Stimulated activated CD4-positive, alpha-beta T cell treated with anti-CD3 and anti-CD28 coated beads, Interleukin-2, amount 100 ng/mL, for 48 hours (primary cell): ENCODE measurements at places on chromosomes 16 and 17.

DNA sequence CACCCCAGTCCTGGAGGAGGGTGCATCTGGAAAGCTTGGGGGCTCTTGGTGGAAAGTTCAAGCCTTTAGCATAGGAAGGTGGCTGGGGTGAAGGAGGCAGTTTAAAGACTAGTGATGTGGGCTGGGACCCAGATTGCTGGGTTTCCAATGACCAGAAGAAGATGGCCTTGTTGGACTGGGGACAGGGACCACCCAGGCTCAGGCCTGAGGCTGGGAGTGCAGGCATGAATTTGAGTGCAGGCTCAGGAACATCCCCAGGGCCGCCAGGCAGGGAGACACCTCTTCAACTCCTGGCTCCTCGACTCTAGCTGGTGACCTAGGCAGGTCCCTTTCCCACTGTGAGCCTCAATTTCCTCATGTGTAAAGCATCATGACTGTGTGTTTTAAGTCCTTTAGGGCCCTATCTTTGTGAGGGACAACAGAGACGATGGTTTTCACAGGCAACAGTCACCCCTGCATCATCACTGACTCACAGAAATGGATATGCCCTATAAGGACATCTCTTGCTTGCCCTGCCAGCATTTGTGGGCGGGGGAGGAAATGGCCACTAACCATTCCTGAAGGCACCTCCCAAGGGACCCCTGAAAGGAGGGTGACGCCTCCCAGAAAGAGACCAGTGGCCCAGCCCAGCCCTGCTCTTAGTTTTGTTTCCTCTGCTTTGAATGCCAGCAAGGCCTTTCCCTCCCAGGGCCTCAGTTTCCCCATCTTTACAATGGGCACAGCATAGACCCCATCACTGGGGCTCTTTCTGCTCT lies 11.1 kb downstream of the NLRC5 start:
- DNase-seq: peak; percentile 58

DNA sequence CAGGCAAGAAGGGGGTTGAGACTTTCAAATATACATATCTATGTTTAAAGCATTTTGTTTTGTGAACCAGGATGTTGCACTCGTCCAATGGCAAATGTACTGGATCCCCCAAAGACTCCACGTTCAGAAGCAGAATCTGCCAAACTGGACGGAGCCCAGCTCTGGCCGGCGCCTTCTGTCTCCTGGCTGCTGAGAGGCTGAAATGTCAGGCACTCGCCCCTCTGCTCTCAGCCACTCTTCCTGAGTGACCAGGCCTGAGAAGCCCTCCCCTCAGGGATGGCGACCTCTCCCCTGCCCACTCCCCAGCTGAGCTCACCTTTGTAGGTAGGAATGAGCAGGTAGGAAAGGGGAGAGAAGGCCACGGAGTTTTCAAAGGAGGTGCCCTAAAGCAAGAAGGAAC lies 187.5 kb upstream of the FOXF1 start:
- no peak for DNase-seq

GRCh38 chr17:4479982-4480751 lies 18.5 kb upstream of the SPNS2 start:
- no peak for DNase-seq

DNA sequence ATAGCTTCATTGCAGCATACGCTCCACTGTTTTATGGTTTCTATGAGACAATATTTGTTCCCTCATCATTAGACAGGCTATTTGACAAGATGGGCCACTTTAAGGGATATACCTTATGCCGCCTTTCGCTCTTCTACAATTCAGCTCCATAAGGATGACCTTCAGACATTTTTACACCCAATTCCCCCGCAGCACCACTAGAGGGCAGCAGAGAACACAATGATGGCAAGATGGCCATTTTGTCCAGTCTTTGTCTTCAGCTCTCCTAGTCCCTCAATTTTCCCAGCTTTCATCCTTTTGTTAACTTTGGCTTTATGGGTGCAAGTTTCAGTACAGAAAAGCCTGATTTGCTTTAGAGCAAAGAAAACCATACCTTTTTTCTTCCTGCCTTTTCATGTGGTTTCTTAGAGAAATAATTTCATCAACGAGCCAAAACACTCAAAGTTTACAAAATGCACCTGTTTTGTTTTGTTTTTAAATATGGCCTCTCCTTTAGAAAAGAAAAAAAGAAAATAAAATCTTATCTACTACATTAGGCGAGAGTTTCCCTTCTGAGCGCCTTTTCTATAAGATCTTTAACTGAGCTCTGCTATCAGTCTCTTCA lies 355.3 kb downstream of the TOX3 start:
- peak; percentile 52 for DNase-seq

DNA sequence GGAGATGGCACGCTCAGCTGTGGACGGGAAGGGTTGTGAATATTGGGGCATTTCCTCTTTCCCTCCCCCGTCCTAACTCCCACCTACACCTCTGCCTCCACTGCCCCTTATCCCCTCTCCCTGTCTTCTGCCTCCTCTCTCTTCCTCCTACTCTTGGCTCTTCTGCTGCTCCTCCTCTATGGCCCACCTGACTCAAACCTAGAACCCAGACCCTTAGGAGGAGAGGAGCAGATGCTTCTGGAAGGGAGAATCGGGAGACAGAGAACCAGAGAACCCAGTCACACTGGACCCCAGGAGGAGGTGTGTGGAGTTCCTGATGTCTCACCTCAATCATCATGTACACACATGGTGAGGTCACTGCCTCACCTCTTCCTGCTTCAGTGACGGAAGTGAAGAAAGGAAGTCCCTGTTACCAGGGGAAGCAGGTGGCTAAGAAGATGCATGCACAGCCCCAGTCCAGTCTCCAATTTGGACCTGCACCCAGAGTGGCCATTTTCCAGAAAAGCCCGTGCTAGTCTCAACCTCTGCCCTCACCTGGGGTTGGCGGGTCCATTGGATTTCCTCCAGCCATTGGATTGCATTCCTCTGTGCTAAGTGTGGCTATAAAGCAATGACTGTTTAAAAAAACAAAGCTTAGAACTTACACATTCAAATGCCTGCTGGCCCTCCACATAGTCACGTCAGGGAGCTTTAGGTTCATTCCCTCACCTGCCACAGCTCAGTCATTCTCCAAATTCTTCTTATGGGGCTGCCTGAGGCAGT lies 4.0 kb downstream of the RNF222 start:
- DNase-seq: no peak

- DNase-seq: no peak
Measured at GRCh38 chr17:82839617-82840292, at the start of gene ZNF750. ZNF750 (minus strand) TSS chr17:82840022; CDS start chr17:82832454, 7,568 bp downstream.

GRCh38 chr17:68843522-68843921 lies 111.7 kb downstream of the ABCA8 start:
- no peak for DNase-seq

DNA sequence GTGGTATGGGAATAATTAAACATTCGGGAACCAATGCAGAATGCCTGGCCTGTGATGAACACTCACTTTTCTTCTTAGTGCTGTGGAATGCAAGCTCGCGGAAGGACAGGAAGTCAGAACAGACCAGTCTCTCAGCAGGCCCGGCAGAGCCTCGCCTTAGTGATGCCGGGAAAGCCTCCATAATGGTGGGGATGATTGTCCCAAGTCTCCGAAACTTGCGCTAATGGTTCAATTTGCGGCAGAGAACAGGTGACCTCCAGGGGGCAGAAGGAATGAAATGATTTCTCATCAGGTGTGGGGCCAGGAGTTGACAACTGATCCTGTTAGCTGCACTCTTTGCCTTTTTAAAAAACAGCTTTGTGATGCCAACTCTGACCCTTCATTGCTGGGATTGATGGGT lies 170.6 kb downstream of the GSG1L start:
- no peak for DNase-seq

GRCh38 chr17:70872103-70872502 lies 702.8 kb downstream of the KCNJ2 start:
- DNase-seq: no peak

DNA sequence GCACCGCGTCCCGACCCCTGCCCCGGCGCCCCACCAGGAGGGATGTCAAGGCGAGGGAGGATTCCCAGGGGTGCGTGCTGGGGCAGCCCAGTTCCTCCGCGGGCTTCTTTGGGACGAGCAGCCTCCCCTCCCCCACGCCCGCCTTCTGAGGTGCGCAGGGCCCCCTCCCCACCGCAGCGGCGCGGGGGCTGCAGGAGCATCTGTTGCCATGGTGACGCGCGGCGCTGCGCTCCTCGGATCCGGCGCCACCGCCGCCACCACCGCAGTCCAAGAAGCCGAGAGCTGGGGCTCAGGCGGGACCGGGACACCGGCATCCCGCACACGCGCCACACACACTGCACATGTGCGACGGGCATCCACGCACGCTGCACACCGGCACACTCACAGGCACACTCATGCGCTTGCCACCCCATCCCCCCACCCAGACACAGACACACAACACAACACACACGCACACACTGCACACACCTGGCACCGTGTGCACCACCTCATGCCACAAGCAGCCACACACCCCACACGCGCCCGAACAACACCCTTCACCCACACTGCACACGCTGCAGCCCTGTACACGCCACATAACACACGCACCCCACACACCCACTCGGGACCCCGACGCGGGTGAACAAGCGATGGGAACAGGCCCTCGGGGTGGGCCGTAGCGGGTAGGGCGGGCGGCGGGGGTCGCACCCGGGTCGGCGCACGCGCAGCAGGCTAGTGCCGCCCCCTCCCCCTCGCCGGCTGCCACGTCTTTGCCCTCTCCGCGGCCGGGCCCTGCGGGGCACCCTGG lies 17.0 kb downstream of the ENPP7 start:
- no peak for DNase-seq

DNA sequence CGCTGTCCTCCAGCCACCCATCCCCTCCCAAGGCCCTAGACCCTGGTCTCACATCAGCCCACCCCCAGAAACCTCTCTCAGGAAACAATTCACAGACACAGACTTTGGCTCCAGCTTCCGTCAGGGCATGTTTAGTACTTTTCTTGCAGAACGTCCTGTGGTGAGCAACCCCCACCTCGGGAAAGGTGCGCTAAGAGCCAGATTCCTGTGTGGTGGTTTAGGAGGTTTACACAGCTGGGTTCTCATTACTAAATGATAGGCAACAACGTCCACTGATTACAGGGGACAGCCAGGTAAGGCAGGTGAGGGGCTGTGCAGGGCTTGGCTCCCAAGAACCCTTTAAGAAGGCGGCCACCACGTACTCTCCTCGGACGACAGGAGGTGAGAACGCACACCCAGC lies 29.3 kb downstream of the KIFC3 start:
- no peak for DNase-seq

DNA sequence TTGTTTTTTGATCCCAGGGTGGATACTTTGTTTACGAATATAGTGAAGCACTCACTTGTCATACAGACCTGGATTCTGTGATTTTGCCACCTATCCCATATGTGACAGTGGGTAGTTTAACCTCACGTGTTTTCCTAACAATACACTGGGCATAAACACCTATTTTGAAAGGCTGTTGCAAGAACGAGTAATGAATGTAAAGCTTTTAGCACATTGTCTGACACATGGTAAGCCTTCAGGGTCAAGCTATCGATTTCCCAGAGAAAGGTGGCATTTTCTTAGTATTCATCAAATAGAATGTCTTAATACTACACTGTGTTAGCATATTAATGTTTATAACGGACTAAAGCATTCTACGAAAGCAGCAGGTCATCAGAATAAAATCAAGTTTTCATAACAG lies 1.9 kb downstream of the CHTF8 start:
- DNase-seq: no peak

- DNase-seq: no peak
Measured at GRCh38 chr17:19750835-19751234, 2.7 kb upstream of the ALDH3A1 start.

- no peak for DNase-seq
Measured at GRCh38 chr16:71373073-71373472, 14.6 kb downstream of the CALB2 start.

DNA sequence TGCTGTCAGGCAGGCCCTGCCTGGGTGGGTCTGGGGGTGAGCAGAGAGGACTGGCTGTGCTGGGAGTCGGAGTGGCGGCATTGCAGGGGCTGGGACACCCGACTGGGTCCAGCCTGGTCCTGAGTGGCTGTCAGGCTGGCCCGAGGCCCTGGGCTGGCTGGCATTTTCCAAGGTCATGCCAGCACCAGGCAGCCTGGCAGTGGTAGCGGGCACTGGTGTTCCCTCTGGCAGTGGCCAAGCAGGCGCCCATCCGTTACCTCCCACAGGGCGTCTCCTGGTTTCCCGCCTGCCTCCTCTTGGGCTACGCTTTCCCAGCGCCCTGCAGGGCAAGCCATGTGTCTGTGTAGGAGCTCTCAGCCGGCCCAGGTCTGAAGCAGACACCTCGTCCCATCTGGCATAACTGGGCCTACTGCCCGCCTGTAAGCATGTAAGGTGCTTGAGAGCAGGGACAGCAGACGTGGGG lies 5.7 kb upstream of the PKMYT1 start:
- no peak for DNase-seq

DNA sequence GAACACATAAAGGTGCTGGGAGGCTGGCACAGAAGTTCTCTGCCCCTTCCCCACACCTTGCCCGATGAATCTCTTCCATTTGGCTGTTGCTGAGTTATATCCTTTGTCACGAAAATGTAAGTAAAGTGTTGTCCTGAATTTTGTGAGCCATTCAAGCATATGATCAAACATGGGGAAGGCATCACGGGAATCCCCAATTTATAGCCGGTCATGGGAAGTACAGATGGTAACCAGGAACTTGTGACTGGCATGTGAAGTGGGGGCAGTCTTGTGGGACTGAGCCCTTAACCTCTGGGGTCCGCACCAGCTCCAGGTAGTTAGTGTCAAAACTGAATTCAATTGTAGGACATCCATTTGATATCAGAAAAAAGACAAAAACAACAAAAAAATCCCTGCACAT lies 13.2 kb downstream of the TOM1L2 start:
- DNase-seq: no peak

DNA sequence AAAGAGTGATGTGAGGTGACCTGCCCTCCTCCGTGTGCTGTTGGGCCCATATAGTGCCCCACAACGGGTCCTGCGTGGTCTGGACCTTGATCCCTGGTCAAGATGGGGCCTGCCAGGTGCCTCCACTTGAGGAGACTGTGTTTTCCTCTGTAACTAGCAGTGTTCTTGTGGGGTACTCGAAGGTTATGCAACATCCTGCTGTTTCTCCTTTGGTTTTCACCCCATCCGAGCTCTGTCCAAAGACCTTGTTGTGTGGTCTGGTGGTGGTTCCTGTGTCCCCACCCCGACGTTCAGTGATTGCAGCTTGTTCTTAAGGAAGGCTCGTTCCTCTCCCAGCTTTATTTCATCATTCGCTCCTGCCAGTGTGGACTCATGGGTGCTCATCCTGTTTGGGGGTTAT lies 38.7 kb upstream of the ZNF750 start:
- DNase-seq: no peak

DNA sequence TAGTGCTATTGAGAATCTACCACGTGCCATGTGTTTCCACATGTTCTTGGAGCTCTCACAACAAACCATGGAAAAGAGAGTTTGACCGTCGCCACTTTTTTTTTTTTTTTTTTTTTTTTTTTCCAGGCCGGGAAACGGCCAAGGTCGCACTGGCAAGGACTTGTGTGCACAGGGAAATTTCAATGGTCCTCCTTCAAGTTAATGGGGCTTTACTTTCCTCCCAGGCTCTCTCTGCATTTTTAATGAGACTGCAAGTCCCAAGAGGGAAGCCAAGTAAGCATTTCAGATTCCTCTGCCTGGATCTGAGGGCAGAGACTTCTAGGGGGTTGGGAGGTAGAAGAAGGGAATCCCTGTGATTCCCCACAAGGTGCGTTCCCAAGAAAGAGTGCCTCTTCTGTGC lies 94.7 kb upstream of the MPHOSPH6 start:
- no peak for DNase-seq

GRCh38 chr16:61814726-61815347 lies 221.4 kb downstream of the CDH8 start:
- DNase-seq: no peak

GRCh38 chr16:13038591-13038990 lies 137.2 kb downstream of the SHISA9 start:
- DNase-seq: no peak

- DNase-seq: no peak
Measured at GRCh38 chr16:85709766-85710585, 21.2 kb upstream of the GINS2 start.

- no peak for DNase-seq
Measured at GRCh38 chr17:61158376-61158775, 241.3 kb upstream of the TBX2 start.
